ENCODE measurements at places on chromosomes 16 and 17.
A peak's percentile ranks its signal among the peaks of the same experiment; 100 is the strongest.

GRCh38 chr16:4891886-4892216, 44.6 kb downstream of the UBN1 start:
- DNase-seq: no peak

- DNase-seq: no peak
Observed at GRCh38 chr17:41527063-41528023, 765 bp downstream of the KRT19 start.

GRCh38 chr16:2046893-2047329, 723 bp downstream of the NTHL1 start:
- no peak for DNase-seq

DNA sequence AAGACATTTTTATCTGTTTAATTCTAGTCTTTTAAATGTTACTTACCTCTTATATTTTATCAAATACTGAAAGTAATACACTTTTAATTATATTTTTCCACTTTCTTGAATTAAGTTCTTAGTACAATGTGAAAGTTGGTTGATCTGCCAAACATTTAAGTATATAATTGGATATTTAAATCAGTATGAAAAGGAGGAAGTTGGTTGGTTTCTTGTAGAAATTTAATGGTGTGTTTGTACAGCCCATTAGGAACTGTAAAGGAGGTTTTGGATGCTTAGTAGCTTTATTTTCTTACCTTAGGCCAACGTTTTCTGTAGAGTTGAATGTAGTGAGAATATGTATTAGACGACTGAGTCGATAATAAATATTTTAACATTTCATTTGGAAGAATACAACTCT, 5.4 kb downstream of the NFATC3 start:
- DNase-seq: no peak

DNA sequence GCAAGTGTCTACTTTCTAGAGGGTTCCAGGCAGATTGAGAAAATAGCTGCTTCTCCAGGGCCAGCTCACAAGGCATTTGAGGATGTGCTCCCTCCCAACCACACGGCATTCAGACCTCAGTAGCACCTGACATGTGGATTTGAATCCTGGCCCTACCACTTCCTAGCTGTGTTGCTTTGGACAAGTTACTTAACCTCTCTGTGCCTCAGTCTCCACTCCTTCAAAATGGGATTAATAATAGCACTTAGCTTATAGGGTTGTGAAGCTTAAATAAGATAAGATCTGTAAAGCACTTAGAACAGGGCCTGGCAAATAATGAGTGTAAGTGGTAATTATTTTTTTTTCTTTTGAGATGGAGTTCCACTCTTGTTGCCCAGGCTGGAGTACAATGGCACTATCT, 21.0 kb upstream of the NOMO2 start:
- DNase-seq: no peak

DNA sequence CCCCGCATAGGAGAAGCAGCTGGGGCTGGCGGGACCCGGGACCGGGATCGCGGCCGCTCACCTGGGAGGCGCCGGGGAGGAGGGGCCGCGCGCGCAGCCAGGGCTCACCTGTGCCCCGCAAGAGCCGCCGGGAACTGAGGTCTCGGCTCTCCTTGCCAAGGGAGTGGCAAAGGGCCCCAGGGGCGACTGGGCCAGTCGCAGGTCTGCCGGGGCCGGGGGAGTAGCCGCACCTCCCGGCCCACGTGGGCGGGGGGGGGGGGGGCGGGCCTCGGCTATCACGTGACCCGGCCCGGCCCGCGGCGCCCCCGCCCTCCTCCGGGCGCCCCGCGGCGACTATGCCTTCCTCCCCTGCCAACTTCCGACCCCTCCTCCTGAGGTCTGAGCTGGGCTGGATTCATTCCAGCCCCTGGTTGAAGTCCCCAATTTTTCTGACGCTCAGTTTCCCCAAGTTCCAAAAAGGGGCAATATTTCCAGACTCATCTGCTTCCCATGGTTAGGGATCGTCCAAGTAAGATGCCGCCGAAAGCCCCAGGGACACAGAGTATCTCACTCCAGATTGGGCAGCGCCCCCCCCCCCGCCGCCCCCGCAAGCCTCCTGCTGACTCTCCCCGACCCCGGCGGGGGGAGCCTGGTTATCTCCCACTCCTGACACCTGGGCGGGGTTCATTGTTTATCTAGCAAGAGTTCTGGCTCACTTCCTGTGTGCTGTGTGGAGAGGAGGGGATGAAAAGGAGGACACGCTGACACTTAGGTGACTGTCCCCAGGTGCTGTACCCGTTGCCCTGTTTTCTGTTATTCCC, at the start of gene TMC6:
TMC6 (minus strand) TSS at position 205 of the 800 bp plus-strand sequence. CDS start 1,923 bp downstream, outside the sequence.
- no peak for DNase-seq

DNA sequence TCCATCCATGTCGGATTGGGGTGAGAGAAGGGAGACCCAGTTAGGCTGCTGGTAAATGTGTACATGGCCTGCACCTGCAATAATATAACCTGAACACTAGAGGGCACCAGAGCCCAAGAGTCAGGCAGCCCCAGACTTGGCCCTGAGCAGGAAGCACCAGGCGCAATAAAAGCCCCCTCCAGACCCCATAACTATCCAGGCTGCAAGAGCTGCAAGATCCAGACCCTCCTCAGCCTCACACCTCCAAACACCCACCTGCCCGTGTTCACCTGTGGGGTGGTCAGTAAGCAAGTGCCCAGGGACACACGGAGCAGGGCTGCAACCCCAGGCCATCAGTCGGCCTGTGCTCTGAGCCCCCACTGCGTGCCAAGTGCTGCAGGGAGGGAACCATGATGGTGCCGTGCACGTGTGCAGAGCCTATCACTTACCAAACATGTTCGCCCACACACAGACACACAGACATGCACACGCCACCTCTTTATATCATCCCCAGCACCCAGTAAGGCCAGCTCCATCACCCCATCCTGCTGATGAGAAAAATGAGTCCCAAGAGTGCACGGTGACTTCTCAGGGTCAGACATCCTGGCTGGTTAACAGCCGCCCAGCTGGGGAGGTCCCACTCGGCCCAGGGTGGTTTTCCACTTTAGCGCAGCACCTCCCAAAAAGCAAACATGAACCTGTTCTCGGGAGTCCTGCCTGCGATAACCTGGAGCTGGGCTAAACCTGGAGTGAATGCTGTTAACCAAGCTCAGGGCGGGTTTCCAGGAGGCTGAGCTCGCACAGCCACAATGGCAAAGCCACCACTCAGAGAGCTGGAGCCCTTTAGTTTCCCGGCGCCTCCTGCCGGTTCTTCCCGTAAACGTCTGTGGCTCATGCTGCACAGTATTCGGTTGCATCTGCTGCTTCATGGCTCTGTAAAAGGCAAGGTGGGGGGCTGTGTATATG, 439.8 kb downstream of the SOX9 start:
- DNase-seq: no peak

DNA sequence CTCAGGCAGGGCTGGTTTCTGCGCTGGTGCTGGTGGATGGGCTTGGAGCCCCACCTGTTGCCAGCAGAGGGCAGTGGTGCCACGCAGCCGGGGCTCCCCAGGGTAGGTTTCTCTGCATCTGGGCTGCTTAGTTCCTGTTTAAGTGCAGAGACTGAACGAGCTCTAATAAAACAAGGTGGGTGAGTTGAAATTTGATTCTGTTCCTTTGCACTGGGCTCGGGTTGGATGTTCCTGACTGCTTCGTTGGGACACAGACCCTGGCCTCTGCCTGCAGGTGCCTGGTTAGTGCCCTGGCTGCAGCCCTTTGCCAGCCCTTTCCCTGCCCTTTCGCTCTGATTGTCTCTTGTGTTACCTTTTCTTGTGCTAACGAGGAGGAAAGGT, 30.0 kb downstream of the TBCD start:
- DNase-seq: peak; percentile 23

DNA sequence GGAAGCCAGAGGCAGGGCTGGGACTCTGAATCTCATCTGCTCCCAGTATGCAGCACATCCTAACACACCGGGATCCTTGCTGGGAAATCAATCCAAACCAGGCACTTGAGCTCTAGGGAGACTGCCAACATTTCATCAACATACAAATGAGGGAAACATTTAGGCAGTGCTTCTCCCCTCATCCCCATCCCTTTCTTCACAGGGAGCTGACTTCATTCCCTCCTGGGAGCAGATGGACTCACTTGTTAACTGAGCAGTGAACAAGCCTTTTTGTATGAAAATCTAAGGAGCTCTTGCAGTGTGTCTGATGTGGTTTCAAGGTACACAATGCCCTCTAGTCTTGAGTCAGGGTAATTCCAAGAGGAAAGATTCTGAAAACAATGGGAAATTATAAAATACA, 96.3 kb downstream of the TMEM114 start:
- DNase-seq: no peak

- DNase-seq: no peak
Observed at GRCh38 chr17:31744511-31744951, 114.5 kb downstream of the COPRS start.

GRCh38 chr17:42521666-42522262, 14.3 kb upstream of the NAGLU start:
- no peak for DNase-seq

DNA sequence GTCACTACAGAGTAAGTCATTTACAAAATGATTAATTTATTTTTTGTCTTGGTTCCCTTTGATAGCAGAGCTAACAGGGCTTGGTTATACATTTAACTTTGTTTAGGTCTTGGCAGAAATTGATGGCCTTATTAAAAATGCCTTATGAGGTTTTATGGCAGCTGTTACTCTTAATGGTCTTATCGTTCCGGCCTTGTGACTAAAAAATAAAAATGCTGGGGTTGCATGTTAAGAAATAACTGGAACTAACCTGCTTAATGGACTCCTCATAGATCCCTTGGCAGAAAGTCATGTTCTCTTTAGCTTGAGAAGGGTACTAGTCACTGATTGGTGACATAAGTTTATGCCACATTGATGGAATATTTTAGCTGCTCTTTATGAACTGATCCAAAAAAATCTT, 18.3 kb downstream of the COX11 start:
- DNase-seq: no peak

DNA sequence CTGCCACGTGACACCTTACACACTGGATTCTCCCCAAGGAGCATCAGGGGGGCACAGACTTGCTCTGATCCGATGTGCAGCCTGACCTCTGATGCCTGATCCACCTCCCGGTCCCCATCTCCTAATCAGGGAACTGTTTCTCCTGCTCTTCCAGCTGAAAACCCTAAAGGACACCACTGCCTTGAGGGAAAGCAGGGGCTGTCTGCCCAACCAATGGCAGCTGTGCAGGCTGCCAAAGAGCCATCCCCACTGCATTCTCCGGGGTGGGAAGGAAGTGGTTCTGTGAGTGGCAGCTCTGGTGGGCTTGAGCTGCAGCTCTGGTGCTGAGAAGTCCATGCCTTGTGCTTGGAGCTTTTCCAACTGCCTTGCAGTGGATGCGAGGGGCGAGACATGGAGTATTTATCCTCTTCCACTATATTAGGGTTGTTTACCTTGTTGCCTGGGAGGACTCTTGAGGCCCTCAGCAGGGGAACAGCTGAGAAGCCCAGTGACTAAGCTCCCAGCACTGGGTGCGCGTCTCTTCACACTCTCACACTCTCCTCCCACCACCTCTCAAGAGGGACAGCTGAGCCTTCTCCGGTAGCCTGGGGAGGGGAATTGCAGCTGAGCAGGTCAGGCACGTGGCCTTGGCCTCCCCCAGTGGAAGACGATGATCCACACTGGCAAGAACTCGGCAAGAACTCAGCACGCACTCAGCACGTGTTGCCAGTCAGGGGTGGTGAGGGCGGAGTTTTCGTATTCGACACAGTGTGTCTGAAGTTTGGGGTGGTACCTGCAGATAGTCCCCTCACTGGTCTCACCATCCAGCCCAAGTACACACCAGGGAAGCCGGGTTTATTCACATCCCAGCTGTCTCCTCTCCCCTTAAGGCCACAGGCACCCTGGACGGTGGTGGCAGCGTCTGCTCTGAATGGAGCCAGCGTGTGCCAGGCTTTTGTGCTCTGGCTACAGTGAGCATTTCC, 21.1 kb upstream of the SPATA32 start:
- no peak for DNase-seq

- no peak for DNase-seq
Observed at GRCh38 chr17:20922128-20922670, 120.6 kb downstream of the USP22 start.

- DNase-seq: no peak
Observed at GRCh38 chr17:79654350-79654959, 43.6 kb upstream of the RBFOX3 start.

- DNase-seq: no peak
Observed at GRCh38 chr17:63278728-63279442, 167.2 kb downstream of the CYB561 start.

DNA sequence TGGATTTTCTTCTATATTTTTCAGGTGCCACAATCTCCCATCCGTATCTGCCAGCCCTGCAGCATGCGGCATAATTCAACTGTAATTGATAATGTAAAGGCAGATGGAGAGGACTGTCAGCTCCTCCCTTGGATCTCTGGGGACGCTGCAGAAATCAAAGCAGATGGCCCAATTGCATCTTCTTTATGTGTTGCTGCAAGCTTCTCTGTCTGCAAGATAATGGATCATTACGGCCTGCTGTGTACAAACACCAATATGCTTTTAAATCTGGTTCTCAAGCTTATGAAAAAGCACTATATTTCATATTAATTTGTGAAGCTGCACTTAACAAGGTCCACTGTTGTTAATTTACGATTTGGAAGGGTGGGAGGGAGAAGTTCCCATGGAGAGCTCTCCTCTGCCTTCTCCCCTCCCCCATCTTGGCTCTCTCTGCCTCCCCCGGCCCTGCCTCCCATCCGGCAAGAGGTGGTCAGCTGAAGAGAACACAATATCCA, 607.5 kb downstream of the TOX3 start:
- DNase-seq: no peak

GRCh38 chr16:8928467-8928957, 35.2 kb downstream of the USP7 start:
- no peak for DNase-seq

GRCh38 chr17:38912221-38912813, 13.1 kb upstream of the LASP1NB start:
- no peak for DNase-seq

DNA sequence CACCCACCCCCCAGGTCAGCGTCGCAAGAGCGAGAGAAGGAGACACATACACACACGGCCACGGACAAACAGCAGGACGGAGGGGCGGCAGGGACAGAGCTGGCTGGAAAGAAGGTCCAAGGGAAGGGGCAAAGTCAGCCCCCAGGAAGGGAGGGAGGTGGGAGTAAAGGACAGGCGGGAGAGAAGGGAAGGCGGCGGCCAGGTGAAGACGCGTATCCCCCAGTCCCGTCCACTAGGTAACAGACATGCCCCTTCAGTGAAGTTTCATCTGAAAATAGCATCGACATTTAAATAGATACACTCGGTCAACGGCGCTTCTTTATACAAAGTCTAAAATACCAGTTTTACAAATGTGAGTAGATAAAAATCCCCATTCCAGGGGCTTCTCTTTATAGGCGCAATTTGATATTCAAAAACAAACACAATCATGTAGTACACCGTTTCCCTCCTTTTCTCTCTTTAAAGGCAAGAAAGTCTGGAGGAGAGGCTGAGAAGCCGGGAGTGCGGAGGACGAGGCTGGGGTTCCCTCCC, 4.5 kb downstream of the CBX8 start:
- DNase-seq: no peak

DNA sequence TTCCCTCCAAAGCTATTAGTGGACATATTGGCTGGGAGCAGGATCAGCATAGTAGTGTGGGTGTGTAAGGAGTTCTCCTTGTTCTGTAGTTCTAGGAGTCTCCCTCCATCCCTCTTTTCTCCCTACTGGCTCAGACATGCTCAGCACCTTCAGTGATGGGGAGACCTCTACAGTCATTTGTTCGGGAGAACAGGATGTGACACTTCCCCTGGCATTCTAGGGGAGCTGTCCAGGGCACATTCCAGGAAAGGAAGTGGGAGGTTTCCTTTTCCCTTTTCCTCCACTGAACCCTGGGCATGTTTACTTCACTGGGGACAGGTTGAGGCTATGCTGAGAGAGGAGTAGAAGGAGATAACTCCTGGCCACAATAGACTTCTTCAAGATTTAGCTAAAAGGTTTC, 86.5 kb downstream of the MYH13 start:
- no peak for DNase-seq

Data from kidney epithelial cell (primary cell).